ENCODE measurements at places on chromosomes 3 and 15.
A peak's percentile ranks its signal among the peaks of the same experiment; 100 is the strongest.

- no peak for DNase-seq
Observed at GRCh38 chr3:179967622-179968021, 69.1 kb downstream of the PEX5L start.

- no peak for DNase-seq
Observed at GRCh38 chr3:114108137-114108536, 51.6 kb downstream of the QTRT2 start.

DNA sequence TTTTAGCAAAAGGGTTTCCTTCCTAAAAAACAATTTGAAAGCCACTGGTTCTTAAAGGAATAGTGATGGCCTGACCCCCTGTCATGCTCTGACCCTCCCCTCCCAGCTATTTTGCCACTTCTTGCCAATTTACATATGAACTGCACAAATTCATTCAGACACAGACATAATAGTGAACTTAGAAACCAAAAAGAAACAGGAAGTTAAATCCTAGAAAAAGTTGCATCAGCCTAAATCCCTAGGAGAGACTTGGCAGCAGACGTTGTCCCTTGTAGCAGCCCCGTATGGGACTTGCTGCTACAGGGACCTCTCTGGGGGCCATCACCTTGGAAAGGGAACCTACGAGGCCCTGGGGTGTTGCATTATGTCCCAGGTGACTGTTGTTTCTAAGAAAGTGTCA, 14.3 kb upstream of the PDE8A start:
- no peak for DNase-seq

GRCh38 chr3:21954709-21955108, 203.7 kb upstream of the ZNF385D start:
- no peak for DNase-seq

DNA sequence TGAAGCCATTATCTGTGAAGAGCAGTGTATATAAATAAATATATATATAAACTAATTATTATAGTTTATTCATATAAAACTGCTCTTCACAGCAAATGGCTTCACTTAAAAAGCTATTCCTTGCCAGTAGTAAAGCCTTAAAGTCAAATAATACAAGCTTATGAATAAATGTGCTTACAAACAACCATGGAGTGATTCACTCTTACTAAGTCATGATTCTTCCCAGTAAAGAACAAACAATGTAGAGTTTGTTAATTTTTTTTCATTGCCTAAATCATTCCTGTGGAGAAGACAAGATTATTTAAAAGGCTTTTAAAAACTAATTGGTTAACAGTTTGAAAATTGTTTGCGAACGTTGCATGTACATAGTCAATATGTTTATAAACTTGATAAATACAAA, 140.7 kb downstream of the PLCH1 start:
- DNase-seq, result no peak

- DNase-seq, result peak; percentile 69
Observed at GRCh38 chr3:130892759-130893375, 1.0 kb upstream of the ATP2C1 start.

DNA sequence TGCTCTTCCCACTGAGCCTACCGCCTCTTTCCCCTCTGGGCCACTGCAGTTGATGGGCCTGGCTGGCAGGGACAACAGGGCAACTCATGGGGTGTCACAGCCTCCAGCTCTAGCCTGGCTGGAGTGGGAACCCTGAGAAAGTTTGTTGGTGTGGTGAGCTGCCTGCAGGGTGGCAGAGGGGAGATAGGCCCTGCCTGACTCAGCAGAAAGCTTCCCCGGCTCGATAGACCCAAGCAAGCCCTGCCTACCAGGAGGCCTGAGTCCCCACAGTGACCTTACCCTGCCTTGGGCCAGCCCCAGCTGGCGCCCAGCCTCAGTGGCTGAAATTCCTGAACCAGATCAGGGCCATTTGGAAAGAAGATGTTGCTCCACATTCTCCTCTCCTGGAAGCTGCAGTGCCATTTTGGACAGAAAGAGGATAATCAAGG, 29.4 kb downstream of the ABTB1 start:
- DNase-seq, result no peak

DNA sequence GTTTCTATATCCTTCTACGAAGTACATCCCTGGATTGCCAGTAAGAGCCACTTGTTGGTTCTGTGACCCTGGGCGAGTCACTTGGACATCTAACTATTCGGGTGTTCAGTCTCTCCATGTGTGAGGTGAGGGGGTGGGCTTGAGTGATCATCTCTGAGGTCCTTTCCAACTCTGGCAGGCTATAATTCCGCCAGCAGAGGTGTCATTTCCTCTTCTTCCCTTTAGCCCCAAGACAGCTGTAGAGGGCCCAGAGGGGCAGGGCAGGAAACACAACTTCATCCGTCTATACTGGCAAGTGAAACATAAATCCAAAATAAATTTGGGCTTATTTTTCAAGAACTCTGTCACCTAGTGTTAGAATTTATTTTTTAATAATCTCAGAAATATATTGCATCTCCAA, 38.1 kb downstream of the C2CD4A start:
- DNase-seq, result no peak

- no peak for DNase-seq
Observed at GRCh38 chr3:178709051-178709450, 172.8 kb downstream of the KCNMB2 start.

GRCh38 chr3:146468234-146468633, 1.1 kb downstream of the PLSCR2 start:
- no peak for DNase-seq

DNA sequence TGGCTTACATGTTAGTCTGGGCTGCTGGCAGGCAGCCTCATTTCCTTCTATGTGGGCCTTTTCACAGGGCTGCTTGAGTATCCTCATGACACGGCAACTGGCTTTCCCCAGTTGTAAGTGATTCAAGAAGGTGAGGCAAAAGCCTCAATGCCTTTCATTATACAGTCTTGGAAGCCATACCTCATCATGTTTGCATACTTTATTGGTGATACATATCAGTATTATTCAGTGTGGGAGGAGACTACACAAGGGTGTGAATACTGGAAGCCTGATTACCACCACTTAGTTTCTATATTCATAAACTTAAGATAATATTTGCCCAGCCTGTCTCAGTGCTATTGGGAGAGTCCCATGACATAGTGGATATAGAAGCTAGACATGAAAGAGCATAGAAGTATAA, 346.8 kb downstream of the SOX2 start:
- no peak for DNase-seq

DNA sequence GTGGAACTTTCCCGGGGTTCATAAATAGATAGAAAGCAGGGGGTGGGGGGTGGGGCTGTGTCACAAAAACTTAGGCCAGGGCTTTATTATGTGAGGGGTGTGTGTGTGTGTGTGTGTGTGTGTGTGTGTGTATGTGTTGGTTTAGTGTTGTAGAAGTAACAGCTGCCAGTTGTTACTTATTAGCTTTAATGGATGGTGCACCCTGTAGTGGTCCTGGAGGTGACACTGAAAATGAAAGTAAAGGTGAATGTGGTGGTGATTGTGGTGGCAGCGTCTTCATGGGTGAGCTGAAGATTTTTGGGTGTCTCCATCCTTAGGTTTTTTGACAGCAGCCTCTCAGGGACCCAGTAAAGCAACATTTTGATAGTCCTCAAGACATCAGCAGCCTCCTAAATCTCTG, 449.9 kb downstream of the PDCD6IP start:
- no peak for DNase-seq

DNA sequence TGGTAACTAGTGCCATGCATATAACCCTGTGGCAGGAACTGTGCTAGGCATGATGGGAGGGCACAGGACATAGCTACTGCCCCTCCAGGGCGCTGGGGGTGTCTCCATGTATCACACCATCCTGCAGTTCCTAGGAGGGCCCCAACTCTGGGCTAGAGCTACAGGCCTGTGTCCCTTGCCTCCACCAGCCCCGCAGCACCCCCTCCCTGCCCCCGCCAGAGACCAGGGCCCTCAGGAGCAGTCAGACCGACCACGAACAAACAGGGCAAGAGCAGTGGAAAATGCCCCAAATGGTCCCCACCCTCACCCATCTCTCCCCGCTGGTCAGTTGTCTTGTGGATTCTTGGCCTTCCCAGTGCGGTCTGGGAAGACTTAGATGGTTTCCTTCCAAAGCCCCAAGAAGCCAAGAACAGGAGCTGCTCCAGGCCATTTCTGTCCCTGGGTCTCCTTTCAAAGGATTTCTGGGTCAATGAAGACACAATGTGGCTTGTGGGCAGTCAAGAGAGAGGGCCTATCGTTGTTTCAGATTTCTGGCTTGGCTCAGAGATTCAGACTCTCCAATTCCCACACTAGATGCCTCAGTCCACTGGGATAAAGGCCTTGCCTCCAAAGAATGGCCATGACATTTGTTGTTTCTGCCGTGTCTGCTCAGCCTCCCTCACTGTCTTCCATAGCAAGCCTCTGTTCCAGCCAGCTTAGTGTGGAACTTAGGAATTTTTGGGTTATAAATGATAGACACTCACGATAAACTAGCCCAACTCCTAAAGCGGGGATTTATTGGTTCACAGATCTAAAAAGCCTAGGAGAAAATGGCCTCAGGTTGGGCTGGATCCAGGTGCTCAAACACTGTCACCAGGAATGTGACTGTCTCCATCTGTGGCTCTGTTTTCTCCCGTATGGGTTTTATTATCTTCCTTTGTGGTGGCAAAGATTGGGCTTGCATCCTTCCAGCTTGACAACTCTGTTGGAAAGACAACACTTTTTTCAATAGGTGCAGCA, 80.6 kb downstream of the LSM3 start:
- no peak for DNase-seq

- peak; percentile 82 for DNase-seq
Observed at GRCh38 chr15:63041974-63042876, at the start of gene TPM1. Gene TPM1 (plus strand): TSS chr15:63042747. CDS start chr15:63042830, 83 bp downstream.

- no peak for DNase-seq
Observed at GRCh38 chr3:58202917-58203360, 7.8 kb downstream of the DNASE1L3 start.
